Testis (tissue), 5 donors: ENCODE measurements at places on chromosomes 12 and 14.

GRCh38 chr12:68940731-68941130 is 7.8 kb upstream of the CPM start:
- no peak for DNase-seq

DNA sequence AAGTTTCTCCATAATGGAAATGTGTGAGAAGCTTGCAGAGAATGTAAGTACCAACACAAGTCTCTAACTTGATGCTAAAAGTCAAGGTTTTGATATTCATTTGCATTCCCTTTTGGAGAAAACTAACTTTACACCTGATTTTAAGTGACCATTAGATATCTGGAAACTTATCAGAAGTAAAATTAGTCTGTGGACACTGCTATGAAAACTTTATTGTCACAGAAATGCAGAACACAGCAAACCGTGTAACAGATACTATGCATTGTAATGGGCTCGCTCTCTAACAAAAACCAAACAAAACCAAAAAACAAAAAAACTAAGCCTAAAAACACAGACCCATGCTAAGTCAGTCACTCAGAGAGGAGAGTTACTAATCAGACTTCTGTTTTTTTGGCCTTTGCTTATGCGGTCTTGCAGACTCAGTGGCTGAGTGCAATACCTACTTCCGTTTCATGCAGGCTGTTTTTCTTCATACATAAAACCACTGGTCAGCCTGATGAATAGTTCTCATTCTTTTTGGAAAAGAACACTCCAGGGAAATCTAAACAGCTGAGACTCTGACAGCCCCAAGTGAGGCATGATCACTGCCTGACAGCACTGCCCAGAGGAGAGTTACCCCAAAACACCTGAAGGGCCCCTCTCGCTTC is 35.7 kb downstream of the NRDE2 start:
- no peak for DNase-seq

DNA sequence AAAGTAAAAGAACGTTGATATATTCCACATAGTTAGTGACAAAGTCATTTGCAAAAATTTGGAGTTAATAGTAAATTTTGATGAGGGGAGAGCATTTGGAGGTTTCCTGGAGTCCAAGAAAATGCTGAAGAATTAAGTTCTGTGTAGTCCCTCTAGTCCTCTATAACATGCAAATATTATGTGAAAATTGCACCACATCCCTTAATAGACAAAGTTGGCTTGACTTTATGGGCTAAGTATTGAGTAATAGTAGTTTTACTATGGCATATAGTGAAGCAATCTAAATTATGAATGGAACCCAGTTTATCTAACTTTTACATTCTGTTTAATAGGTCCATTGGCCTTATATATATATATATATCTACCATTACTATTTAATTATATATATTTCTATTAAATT is 66.4 kb upstream of the DCN start:
- no peak for DNase-seq

- no peak for DNase-seq
These were observed 48.4 kb downstream of the GCH1 start for GRCh38 chr14:54854181-54854580.

- no peak for DNase-seq
These were observed 69.9 kb downstream of the TBK1 start for GRCh38 chr12:64521833-64522232.

DNA sequence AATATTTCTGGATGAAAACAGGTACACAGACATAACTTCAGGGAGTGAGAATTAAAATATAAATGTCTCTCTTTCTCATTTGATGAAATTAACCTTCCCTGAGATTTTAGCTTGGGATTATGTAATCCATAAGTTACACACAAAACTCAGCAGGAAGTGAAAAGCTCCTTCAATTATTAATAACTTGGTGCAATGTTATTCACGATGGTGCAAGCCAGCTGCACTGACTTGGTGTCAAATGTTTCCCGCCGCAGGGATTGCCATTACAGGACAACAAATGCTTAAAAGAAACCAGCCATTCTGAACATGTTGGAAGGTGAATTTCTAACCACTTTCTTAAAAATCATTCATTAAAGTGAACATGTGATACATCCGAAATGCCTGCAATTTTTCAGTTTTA is 250.4 kb downstream of the FOXN3 start:
- DNase-seq = no peak

- DNase-seq = no peak
These were observed 167.1 kb downstream of the TSPAN9 start for GRCh38 chr12:3244219-3244750.

GRCh38 chr14:55715889-55716288 is 135.9 kb downstream of the KTN1 start:
- DNase-seq = no peak

- DNase-seq = no peak
These were observed 86.1 kb upstream of the DYNC1H1 start for GRCh38 chr14:101878211-101878821.

- no peak for DNase-seq
These were observed 586.6 kb upstream of the NOVA1 start for GRCh38 chr14:27184427-27184826.

- DNase-seq = no peak
These were observed 184.6 kb upstream of the EGLN3 start for GRCh38 chr14:34135492-34135891.

DNA sequence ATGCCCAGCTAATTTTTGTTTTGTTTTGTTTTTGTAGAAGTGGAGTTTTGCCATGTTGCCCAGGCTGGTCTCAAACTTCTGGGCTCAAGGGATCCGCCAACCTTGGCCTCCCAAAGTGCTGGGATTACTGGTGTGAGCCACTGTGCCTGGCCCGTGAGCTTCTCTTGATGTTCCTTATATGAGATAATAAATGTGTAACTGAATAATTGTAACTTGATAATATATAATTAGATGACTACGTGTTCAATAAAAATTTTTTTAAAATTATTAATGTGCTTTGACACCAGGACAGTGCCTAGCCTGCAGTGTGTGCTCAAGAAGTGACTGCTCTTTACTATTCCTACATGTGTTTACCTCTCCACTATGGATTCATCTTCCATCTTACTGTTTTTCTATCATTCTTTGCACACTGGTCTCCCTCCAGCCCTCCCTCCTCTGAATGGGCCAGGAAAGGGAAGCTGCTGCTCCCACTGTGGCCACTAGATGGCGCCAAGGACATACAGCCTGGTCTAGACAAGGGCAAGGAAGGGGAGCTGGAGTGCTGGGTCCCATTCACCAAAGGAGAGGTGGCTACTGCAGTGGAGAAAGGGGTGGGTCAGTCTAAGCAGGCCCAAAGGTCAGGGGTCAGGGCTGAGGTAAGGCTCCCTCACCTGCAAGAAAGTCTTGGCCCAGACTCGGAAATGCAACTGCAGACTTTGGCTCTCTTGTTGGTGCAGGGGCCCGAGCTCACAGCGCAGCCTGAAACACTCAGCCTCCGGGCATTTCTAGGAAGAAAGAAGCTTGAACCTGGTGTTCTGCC is 14.7 kb upstream of the ZNF385A start:
- DNase-seq = peak; percentile 92

DNA sequence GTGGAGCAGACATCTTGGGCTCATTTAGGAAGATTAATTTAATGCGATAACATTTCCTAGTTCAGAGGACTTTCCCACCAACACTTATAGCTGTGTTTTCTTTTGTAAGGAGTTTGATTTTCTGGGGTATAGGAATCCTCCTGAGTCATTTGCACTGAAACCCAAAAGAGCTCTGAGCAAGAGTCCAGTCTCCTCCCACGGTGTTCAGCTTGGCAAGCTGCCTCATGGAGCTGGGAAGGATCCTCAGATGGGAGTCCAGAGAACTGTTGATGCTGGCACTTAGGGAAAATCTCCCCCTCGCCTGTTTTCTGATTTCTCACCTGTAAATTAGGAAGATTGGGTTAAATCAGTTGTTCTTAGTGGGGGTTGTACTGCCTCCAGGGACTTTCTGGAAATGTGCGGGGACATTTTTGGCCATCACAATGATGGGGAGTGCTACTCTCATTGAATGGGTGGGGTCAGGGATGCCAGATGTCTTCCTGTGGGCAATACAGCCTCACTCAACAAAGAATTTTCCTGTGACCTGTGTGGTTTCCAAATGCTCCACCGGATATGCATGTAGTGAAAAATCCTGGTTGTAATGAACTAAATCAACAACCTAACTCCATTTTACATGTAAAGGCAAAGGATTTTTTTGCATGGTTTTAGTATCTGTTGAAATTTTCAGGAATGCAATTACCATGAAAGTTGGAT is 150.6 kb downstream of the ADCK1 start:
- DNase-seq = no peak
